Cortex of kidney (tissue), 1 donor: ENCODE measurements at places on chromosomes 1 and 21.

DNA sequence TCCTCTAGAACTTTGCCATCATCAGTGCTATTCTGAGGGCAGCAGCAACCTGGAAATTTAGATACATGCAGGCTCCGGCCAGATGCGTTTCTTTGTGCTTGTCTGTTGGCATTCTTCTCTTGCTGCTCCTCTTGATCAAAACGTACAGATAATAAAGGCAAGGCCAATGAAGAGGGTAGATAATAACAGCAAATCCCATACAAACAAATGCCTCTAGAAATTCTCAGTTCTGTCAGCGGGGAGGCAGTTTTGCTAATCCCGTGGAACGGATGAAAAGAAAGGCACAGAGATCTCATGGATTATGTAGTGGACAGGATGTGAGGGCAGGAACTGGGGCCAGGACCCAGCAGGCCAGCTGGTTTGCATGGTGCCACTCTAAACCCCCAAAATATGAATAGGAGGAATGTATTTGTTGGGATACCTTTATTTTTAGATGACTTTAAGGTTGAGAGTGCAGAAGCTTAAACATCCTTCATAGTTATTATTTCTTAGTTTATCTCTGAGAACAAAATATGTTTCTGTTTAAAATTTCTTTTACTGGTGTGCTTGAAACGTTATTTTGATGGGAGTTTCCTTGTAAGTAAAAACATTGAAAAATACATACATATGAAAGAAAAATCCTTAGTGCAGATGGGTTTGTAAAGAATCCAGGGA, 1.5 kb downstream of the ITSN1 start:
- no peak for DNase-seq

DNA sequence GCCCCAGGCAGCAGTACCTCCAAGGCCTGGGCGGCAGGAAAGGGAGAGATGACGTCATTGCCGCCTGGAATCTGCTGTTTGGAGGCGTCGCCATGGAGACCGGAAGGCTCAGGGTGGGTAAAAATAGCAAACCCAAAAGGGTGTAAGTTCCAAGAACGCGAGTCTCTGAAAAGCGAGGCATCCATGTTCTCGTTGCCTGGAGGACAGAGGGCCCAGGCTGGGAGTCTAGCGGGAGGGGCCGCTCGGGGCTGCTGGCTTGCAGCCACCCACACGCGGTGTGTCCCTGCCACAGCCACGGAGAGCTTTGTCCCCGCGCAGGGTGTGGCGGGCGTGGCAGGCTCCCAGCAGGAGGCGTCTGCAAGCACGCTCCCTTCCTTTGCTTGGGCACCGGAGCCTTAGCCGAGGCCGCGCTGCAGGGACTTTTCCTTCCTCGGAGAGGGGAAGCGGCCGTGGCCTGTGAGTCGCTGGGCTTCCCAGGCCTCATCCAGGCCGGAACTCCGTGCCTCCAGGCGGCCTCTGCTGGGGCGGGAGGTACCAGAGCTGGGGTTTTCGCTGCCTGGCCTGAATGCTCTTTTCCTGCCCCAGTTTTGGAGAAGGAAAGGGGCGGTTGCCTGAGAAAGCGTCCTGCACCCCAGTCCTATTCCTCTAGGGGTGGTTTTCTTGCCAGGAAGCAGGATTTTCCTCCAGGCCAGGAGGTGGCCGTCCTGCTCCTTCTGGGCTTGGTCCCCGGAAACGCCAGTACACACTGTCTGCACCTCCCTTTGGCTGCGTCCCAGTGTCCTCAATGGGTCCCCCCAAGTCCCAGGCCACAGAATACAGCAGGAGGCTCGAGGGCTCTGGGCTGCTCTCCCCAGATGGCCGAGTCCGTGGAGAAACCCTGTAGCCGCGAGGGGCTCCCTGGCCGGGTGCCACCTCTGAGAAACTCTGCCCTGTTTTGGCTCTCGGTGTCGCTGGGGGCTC, 15.3 kb upstream of the SKI start:
- DNase-seq, result no peak

DNA sequence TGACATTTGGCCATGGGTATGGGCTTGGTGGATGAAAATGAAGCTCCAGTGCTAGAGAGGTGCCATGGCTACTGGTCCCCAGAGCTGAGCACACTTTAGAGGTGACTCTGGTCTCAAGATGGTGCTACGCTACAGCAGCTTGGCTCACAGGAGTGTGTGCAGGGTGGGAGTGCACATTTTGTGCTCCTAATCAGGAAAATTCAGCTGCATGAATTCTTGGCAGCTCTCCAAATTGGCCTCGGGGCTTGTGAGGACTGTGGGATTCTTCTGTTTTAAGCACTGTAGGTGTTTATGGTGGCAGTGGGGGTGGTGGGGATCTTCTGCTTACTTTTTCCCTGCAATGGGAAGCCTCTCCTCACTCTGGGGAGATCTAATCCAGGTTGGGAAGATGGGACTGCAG, 17.3 kb upstream of the TIPRL start:
- DNase-seq, result no peak

GRCh38 chr1:39409055-39409816, 82.2 kb upstream of the BMP8A start:
- DNase-seq, result no peak

DNA sequence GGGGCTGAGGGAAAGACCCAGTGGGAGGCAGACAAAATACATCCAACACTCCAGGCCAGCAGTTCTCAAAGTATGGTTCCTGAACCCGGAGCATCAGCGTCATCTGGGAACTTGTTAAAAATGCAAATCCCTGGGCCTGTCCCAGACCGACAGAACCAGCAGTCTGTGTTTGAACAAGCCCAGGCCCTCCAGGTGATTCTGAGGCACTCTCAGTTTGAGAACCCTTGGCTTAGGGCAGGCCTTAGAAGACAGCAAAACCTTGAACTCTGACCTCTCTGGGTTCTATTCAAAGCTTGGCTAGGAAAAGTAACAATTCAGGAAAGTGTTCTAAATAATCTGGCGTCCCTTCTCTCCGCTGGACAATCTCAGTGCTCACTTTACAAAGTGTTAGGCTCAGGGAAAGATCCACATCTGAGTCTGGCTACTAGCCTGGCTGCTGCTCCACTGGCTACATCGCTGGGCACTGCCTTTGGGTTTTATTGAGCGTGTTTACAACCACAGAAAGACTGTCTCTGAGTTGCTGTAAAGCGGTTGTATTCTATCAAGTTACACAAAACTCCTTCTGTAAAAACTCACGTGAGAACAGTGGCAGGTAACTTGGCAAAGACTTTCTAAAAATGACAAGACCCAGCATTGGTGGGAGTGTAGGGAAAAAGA, 166.1 kb downstream of the HIVEP3 start:
- DNase-seq, result no peak

DNA sequence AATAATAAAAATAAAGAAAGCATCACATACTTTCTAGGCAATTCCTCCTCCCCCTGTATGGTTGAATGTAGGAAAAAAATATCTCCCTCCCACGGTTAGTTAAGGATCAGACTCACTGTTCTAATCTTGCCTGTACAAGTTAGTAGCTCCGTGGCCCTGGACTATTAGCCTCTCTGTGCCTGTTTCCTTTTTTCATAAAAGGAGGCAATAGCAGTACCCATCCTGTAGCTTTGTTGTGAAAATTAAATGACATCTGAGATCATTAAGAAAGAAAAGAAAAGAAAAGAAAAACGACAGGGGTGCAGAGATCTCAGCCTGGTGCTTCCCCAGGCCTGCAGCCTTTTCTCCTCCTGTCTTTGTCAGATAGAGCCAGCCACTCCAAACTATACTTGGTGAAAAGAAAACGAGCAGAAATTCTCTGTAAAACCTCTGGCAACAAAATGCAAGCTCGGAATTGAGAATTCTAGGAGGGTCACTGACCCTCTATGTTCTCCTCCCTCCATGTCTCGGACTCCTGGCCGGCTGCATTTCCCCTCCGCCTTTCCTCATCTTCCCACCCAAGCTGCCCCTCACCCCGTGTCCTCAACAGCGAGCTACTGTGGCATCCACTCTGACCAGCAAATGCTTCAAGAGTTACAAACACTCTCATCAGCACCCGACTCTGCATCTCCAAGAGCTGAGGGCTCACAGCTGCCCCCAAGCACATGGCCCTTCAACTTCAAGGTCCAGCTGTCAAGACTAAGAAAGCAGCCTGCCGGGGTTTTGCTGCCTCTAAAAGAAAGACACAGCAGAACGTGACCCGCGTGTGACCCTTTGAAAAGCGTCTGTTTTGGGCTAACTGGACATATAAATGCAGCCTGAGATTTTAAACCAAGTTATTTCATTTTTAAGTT, 13.6 kb downstream of the RIPK4 start:
- DNase-seq, result no peak

- no peak for DNase-seq
Observed at GRCh38 chr21:29334717-29335428, 36.2 kb downstream of the BACH1 start.

GRCh38 chr1:50335036-50335435, 88.2 kb downstream of the DMRTA2 start:
- no peak for DNase-seq
